ENCODE measurements at places on chromosomes 2 and 18. TPM values are rescaled to one million over a fixed set of nuclear protein-coding genes. Genes with fewer than 3 reads are reported as not detected.

GRCh38 chr2:17879137-17879912, 858 bp downstream of the KCNS3 start:
- DNase-seq: peak; percentile 42

GRCh38 chr2:221330436-221330835, 241.7 kb downstream of the EPHA4 start:
- DNase-seq: no peak

SDC1 gene
- 2.6 TPM for total RNA-seq

INPP5D gene
- 20.0 TPM for total RNA-seq

- DNase-seq: no peak
These were observed 317.7 kb downstream of the TDRD15 start for GRCh38 chr2:21441442-21441841.

DNA sequence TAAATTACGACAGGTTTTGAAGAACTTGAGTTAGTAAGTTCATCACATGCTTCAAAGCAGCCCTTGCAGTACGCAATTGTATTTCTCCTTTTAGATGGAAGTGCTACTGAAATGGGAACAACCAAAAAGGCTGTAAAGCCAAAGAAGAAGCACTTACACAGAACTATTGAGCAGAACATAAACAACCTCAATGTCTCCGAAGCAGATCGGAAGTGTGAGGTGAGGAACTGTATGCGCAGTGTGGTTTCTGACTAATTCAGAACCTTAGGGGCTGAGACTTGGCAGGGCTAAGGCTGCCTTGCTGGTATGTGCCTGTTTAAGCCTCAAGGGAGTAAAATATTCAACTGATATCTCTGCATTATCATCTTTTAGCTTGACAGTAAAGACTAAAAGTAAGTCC, 8.4 kb downstream of the NCAPH start:
- DNase-seq: no peak

CHST9 gene
- total RNA-seq: 8.5 TPM

DNA sequence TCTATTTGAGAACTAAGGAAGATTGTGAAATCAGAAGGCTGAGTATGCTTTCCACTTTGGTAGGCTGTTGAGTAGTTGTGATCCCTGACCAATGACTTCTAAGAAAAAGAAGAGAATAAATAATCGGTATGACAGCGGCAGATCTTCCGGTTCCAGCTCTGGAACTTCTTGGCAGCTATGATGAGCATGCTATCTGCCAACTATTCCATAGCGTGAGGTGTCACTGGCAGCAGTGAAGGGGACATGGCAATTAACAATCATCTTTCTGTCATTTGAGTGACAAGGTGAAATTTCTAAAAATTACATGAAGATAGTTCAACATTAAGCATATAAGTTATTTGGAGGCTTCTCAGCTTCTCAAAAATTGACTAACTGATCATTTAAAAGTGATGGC, 140.1 kb upstream of the NETO1 start:
- no peak for DNase-seq

IL36G gene
- total RNA-seq: not detected

DNA sequence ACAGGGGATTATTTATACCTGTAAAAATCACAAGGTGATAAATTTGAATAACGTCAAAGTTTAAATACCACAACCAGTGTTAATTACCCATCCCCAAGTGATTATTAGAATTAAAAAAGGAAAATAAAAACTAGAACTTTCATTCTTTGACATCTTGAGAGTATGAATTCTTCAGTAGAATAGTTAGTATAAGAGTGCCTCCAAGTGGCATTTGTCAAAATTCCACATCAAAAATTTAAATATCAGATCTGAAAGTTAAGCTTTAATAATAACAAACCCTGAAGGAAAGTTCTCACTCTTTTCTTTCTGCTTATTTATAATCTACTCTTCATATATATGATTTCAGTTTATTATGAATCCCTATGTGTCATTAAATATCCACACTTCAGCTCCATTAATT, 273.7 kb upstream of the KYNU start:
- no peak for DNase-seq

GRCh38 chr18:31819106-31819924, 58.6 kb upstream of the SLC25A52 start:
- no peak for DNase-seq

Data from breast epithelium (tissue), 4 donors.